Muscle of back (tissue), 13 donors: ENCODE measurements at places on chromosomes 13 and 19.

GRCh38 chr13:42538996-42539395 lies 35.0 kb upstream of the TNFSF11 start:
- no peak for DNase-seq

GRCh38 chr19:1616875-1617274 lies 11.6 kb upstream of the UQCR11 start:
- no peak for DNase-seq

DNA sequence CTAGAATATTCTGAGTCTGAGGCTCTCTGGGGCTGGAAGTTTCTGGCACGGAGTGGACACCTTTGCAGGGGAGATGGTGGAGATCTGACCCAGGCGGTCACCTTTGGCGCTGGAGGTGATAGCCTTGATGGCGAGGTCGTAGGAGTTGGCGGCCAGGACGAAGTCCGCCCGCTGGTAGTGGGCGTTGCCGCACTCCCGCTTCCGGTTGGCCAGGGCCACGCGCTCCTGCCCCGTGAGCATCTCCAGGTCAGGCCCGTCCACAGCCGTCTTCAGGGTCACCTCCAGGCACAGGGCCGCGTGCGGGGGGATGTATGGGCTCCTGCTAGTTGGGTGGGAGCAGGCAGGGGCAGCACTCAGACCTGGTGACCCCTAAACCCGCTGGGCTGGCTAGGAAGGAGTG lies 5.3 kb downstream of the FKBP8 start:
- no peak for DNase-seq

GRCh38 chr19:38228491-38229439 lies 4.7 kb upstream of the DPF1 start:
- no peak for DNase-seq

- DNase-seq = peak; percentile 83
These were observed 7.0 kb downstream of the TMEM221 start for GRCh38 chr19:17441241-17442021.

DNA sequence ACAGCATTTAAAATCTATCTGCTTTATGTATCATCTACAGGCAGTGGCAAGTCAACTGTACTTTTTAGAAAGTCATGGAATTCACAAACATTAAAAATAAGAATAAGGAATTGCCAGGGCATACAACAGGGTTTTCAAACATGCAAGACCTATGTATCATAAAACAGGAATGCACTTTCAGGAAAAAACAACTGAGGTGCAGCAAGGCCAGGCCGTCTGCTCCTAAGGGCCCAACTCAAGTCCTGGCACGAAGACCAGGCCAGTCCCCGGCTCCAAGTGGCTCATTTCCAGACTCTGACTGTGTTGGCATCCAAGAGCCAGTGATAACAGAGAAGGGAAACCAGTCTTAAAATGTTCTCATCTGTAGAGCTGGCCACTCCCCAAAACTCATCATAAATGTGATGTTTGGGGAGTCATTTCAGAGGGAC lies 7.1 kb downstream of the RFX2 start:
- peak; percentile 75 for DNase-seq

- DNase-seq = no peak
These were observed 3.7 kb downstream of the RUBCNL start for GRCh38 chr13:46383383-46383782.

DNA sequence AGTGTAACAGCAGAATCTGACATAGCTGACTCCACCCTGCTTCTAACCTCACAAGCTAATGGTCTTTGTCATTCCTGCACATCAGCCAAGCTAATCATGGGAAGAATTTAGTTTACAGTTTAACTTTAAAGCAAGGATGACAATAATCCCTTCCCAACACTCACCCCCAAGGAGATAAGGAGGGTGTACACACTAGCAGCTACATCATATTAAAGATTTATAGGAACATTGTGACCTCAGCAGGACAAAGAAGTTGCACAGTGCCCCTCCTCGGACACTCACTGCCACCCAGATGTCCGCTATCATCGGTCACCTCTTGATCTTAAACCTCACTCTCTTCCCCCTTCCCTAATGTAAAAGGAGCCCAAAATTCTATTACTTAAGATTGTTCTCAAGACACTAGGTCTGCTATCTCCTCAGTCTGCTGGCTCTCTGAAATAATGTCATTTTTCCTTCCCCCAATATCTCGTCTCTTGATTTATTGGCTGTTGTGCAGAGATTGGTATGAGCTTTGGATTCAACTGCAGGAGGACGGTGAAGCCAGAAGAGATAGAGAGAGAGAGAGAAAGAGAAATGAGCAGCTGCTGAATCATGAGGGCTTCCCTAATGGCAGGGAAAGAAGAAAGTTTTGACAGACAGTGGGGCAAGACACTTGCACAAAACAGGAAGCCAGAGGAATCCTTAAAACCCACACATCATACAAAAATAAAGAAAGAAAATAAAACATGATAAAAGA lies 17.5 kb upstream of the FFAR2 start:
- DNase-seq = no peak

DNA sequence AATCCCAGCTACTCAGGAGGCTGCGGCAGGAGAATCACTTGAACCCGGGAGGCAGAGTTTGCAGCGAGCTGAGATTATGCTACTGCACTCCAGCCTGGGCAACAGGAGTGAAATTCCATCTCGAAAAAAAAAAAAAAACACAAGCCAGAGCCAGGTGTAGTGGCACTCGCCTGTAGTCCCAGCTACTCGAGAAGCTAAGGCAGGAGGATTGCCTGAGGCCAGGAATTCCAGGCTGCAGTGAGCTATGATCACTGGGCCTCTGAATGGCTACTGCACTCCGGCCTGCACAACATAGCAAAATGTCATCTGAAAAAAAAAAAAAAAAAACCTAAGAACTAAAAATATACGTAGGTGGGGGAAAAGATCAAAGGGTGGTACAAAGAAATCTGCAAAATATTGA lies 19.4 kb downstream of the EPS15L1 start:
- DNase-seq = no peak

GRCh38 chr19:8831373-8831772 lies 731 bp downstream of the ZNF558 start:
- DNase-seq = no peak

GRCh38 chr13:48975856-48976575 lies at the start of gene FNDC3A:
TSS of gene FNDC3A (plus strand) at chr13:48975912. CDS start at chr13:49006191, 30,279 bp downstream.
- peak; percentile 85 for DNase-seq

DNA sequence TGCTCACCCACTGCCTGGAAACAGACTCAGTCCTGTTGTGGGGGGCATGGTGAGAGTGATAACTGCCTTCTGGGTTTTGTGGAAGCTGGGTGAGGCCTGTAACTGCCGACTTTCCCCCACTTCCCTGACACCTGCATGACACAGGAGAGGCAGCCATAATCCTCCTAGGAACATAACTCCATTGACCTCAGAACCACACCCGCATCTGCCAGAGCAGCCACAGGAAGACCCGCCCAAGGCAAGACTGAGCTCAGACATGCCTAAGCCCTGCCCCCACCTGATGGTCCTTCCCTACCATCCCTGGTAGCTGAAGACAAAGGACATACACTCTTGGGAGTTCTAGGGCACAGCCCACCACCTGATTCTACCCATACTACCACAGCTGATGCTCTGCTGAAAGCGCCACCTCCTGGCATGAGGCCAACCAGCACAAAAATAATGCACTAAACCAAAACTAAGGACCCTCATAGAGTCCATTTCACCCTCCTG lies 326.7 kb downstream of the RBM26 start:
- DNase-seq = no peak

- DNase-seq = no peak
These were observed 3.6 kb downstream of the FOXO1 start for GRCh38 chr13:40662866-40663265.

- DNase-seq = peak; percentile 19
These were observed 412.7 kb downstream of the LMO7 start for GRCh38 chr13:76048675-76049375.

DNA sequence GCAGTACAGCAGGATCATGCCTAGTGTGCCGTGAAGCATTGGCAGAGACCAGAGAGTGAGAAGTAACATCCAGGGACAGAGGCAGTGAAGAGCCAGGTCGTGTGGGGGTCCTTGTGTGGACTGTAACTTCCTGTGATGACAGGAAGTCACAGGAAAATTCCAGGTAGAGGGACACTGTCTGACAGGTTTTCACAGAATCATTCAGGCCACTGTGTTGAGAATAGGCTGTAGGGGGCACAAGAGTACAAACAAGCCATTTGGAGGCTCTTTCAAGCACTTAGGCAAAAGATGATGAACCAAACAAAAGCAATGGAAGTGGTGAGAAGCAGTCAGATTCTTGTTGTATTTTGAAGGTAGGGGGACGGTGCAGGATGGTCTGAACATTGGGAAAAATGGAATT lies 46.4 kb downstream of the N4BP2L1 start:
- DNase-seq = peak; percentile 27

GRCh38 chr13:102355251-102355650 lies 46.6 kb downstream of the FGF14 start:
- no peak for DNase-seq

DNA sequence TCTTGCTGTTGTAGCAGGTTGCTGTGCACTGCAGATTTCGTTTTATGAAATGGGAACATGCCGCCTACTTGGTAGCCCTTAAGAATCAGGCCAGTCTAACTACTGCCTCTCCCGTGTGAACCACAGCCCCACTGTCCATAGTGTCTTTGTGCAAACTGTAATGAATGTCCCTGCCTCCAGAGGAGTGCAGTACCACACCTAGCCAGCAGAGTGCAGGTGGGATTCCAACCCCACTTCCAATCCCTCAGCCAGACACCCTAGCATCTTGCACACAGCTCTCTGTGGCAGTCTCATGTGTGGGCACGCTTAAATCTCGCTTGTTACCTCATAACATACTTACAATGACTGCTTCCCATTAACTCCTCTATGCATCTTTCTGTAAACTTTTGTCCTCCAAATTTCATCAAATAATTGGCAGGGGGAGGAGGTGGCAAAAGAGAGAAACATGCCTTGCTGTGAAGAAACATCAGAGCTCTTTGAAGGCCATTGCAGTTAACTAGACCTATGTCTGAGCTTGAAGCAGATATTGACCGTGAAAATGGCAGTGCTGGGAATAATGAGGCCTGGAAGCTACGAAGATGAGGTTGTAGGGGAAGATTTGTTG lies 47.2 kb downstream of the ZAR1L start:
- no peak for DNase-seq

DNA sequence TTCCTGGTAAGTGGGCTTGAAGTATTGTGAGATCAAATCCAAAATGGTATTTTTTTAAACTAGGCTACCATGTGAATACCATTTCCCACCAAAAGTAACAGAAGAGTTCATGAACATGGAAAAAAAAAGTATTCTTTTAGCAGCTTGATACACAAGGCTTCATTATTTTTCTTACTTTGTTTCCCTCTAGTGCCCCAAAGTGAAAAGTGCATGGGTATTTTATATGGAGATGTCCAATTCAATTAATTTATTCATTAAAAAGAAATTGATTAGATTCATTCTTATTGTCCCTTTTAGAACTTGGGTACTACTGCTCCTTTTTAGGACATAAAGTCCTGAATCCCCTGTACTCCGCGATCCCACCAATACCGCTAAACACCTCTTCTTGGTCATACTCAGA lies 28.6 kb upstream of the SCEL start:
- DNase-seq = no peak

GRCh38 chr19:45528149-45528743 lies 21.0 kb downstream of the VASP start:
- DNase-seq = no peak

- no peak for DNase-seq
These were observed 17.1 kb downstream of the ARL11 start for GRCh38 chr13:49645451-49645850.

- no peak for DNase-seq
These were observed 43.1 kb downstream of the LHFPL6 start for GRCh38 chr13:39559847-39560246.
